Epithelial cell of esophagus (primary cell): ENCODE measurements at places on chromosomes 6 and 20.

DNA sequence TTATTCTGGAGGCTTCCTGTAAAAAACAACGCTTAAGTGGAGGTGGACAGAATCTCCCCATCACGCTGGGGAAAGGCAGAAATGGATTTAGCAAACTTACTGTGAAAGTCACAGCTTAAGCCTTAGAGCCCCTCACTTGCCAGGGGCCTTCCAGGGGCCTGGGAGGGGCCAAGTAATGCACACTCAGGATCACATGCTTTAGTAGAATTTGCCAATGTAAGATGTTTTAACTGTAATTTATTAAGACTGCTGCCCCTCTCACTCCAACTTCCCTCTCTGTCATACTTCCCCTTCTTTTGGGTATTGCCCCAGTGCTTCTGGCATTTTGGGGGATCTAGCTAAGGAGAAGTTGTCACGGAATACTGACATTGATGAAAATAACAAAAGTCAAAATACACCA, 12.6 kb upstream of the ADA start:
- no peak for DNase-seq

- DNase-seq = no peak
These were observed 37.5 kb upstream of the REV3L start for GRCh38 chr6:111520524-111520923.

DNA sequence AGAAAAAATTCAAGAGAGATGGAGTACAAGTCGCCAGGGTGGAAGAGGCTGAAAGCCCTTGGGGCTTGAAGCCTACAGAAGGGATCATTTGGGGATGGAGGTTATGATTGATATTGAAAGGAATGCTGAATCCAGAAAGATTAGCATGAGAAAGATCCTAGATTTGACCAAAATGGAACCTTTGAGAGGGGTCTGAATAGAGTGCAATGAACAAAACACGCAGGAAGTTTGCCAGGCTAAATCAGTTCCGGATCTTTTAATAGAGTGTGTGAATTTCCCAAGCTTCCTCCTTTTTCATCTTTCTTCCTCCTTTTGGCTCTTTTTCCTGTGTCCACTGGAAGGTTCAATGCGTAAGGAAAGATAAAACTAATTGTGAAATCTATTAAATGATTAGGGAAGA, 15.3 kb downstream of the IPCEF1 start:
- DNase-seq = no peak

DNA sequence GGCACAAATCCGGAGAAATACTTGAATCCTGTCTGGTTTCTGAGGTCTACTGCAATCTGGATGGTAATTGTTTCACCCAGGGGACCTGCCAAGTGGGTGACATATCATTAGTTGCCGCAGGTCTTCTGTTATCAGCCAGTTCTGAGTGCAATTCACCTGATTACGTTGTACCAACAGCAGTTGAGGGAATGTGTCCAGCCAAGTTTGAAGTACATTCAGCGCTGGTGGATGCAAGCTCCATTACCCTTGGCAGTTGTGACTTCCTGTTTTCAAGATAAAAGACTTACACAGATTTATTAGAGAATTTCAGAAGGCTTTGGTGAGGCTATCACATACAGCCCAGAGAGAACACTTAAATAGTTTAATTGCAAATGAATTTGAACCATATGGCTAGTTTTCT, 42.8 kb downstream of the FNDC1 start:
- no peak for DNase-seq

DNA sequence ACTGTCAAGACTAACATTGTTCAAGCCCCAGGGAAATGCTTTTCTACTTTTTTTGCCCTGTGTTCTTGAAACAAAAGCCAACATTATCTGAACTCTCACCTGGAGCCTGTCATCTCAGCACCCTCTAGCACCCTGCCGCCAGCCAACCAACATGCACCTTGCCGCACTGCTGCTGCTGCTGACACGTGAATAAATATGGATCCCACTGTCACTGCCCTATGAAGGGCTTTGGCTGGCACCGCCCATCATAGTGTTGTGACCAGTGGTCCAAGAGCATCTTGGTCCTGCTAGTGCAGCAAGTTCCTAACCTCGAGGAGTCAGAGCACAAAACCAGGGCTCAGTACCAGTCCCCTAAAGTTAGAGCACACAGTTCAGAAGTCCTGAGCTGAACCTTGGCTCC, 41.6 kb downstream of the CENPW start:
- DNase-seq = no peak

- no peak for DNase-seq
These were observed 424.2 kb downstream of the FOXA2 start for GRCh38 chr20:22160101-22160652.

DNA sequence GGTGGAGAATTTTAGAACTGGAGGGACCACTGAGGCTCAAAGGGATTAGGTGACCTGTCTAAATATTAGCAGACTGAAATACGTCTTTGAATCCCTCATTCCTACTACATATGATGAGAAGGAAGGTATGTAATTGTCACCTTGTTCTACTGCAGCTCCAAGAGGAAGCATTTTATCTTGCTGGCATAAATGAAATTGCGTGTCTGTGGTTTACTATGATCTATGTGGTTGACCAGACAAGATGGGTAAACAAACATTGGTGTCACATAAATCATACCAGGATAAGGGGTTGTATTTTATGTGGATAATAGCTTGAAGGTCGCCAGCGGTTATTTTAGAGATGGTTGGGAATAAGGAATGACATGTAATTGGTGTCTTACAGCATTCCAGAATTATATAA, 78.2 kb downstream of the LAMA4 start:
- no peak for DNase-seq

- no peak for DNase-seq
These were observed 36.1 kb downstream of the SMPDL3A start for GRCh38 chr6:122825163-122825562.

GRCh38 chr6:166258854-166259276, 49.3 kb downstream of the PRR18 start:
- no peak for DNase-seq

DNA sequence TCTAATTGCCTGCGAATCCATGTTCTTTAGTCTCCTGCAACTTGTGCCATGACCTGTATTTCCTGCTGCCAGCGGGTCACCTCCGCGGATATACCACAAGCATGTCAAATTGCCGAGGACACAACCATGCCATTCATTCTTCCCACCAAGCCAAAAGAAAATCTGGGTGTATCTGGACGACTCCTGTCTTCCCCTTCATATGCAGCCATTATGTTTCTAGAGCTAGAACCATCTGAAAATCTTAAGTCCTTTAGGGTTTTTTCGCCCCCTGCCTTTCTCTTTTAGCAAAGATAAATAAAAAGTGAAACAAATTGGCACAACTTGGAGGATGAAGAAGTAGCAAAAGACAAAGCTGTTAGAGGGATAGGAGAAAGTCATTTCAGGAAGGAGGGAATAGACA, 242.6 kb downstream of the ARID1B start:
- no peak for DNase-seq

GRCh38 chr20:44497761-44498160, 22.1 kb downstream of the TTPAL start:
- DNase-seq = no peak

- peak; percentile 84 for DNase-seq
These were observed 78.7 kb upstream of the IFNGR1 start for GRCh38 chr6:137297887-137298286.

DNA sequence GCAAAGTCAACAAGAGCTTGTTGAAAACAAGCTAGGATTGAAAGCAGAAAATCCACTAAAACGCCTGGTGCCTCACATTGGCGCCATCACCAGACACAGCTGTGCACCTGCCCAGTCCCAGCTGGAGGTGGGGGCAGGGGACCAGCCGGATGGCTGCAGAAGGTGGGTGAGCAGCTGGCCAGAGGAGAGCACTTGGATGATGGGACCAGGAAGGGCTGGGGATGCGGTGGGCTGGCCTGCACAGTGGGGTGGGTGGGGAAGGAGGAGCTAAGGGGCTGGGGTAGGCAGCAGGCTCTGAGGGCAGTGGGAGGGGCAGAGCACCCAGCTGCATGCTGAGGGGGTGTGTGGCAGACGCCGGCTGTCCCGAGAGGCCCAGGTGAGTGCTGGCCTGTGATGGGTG, 7.1 kb downstream of the CABLES2 start:
- DNase-seq = no peak

- DNase-seq = no peak
These were observed 58.0 kb downstream of the PACRG start for GRCh38 chr6:162785632-162786242.

- peak; percentile 27 for DNase-seq
These were observed 2.2 kb upstream of the RWDD1 start for GRCh38 chr6:116568821-116569755.

DNA sequence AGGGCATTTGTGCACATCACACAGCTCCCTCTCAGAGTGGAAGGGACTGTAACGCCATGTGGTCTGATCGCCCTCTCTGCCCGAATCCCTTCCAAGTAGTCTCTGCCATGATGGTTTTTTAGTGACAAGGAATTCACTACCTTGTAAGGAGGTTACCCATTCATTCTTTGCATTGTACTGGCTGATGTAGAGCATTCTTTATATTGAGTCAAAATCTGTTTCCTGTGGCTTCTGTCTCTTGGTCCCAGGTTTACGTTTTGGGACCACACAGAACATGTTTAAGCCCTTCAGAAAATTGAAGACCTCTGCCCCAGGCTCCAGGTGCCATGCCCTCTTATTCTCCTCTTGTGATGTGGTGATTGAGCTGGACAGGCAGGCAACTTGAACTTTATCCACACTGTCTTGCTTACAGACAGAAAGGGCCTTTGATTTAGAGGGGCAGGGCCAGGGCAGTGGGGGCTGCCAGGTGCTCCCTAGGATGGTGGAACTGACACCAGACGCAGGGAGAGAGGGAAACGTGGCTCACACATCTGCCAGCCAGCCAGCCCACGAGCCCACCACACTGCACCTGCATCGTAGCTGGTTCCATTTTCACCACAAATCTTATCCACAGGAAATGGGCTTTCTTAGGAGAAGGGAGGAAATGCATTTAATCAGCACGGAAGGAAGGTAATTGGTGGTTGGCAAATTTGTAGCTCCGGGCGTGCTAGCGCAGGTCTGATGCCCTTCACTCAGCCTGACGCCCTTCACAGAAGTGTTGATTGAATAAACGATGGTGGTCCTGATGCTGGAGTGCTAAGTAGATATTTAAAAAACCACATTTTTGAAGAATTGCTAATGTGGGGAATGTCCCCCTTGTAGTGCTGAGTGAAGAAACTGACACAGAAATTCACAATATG, 78.2 kb downstream of the TCP11 start:
- DNase-seq = no peak

DNA sequence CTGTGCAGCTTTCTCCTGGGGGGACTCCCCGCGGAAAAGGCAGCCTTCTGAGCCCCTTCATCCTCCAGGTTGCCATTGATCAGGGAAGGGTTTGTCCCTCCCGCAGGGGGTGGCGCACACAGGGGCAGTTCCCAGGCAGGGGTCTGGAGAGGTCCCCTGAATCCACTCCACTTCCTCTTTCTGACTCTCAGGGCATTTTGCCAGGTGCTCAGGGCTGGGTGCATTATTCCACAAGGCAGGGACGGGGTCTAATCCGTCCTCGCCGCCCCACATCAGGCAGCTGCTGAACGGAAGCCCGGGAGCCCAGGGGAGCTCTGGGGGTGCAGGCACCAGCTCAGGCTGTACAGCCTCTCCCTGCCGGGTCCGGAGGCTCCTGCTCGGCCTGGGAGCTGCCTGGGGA, 180.9 kb downstream of the TTLL2 start:
- no peak for DNase-seq
